Activated T-helper 1 cell treated with anti-CD3 and anti-CD28 coated beads, Interleukin-2, amount 50 U/mL, for 16 hours (primary cell): ENCODE measurements at places on chromosomes 7 and 10.

- DNase-seq = no peak
Observed at GRCh38 chr10:133489816-133490588, 36.3 kb downstream of the SCART1 start.

GRCh38 chr7:27516421-27516820 lies 146.3 kb downstream of the HIBADH start:
- no peak for DNase-seq

DNA sequence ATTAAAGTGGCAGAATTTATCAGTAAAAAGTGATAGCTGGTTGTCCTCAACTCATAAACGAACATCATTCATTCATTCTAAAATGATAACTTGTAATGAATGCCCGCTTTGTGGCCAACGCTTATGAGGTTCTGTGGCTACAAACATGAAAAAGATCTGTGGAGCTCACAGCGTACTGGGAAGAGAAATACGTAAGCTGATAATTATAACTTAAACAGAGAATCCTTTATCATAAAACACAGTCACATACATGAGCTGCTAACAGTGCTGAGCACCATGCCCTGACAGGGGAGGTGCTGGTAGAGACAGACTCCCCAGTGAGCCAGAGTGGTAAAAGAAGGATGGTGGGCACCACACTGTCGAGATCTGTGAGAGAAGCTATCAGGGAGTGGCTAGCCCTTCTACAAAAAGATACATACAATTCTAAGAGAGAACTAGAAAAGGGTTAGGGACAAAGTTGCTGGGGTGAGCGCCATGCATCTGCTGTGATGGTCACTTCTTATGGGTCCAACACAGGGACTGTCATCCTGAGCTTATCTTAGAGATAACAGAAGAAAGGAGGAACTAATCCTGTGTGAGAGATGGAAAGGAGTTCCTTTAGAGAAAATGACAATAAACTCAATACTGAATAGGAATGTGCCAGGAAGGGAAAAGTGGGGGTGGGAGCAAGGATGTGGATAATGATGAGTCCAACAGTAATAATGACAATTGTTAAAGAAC lies 106.7 kb downstream of the USP6NL start:
- no peak for DNase-seq

DNA sequence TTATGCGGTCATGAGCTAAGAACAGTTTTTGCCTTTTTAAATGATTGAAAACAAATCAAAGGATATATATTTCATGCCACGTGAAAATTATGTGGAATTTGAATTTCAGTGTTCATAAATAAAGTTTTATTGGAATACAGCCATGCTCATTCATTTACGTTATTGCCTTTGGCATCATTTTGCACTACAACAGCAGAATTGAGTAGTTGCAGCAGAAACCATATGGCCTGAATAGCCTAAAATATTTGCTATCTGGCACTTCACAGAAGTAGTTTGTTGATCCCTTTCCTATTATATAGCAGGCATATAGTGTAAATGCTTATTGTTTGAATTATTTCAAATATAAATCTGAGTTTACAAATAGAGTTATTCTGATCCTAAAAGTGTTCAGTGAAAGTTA lies 59.7 kb downstream of the AUTS2 start:
- no peak for DNase-seq

- no peak for DNase-seq
Observed at GRCh38 chr10:54148508-54148907, 652.5 kb downstream of the PCDH15 start.

- DNase-seq = no peak
Observed at GRCh38 chr7:65812281-65812680, 60.6 kb upstream of the VKORC1L1 start.

GRCh38 chr10:4947039-4947634 lies 16.1 kb upstream of the AKR1C1 start:
- DNase-seq = no peak

GRCh38 chr10:14724931-14725330 lies 49.8 kb downstream of the FAM107B start:
- no peak for DNase-seq

DNA sequence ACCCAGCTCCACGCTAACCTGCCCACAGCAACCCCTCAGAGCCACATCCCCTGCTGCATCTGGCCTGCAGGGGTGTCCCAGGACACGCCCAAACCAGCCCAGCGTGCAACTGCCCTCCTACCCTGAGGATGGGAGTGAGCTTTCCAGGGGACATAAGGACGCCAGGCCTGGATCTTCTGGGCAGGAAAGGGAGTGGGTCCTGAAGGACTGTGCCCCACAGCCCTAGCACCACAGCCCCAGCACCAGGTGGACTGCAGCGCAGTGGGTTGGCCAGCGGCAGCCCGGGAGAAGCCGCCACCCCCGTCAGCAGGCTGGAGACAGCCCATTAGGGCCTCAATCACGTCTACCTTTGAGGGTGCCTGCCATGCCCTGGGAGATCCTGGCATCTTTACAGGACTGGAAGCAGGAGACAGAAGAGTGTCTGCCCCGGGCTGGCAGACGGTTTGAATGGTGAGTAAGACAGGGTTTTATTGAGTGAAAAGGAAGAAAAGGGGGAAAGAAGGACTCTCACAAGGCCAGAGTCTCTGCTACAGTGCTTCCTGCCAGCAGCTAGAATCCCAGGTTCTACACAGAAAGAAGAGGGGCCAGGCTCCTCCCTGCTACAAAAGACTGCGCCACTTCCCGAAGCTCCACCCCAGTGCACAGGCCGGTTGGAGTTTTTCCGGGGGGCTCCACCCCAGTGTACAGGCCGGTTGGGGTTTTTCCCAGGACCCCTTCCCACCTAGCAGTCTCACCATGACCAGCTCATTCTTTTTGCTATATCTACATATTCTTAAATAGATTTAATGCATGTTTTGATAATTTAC lies 69.8 kb upstream of the KCTD7 start:
- no peak for DNase-seq

GRCh38 chr10:813286-813685 lies 118.2 kb downstream of the LARP4B start:
- no peak for DNase-seq

GRCh38 chr7:44172352-44172751 lies 16.9 kb downstream of the GCK start:
- no peak for DNase-seq

DNA sequence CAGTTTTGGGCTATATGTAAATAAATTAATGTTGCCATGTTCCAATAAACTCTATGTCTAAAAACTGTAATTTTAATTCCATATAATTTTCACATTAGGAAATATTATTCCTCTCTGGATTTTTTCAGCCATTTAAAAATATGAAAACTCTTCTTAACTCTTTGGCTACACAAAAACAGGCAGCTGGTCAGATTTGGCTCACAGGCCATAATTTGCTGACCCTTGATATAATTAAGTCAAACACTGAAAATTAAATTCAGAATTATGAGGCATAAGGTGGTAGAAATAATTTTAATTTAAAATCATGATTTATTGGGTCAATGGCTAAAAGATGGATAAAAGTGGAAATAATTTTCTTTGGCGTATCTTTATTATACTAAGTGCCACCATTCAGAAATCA lies 167.0 kb upstream of the ETV1 start:
- no peak for DNase-seq

GRCh38 chr10:91700273-91700672 lies 67.4 kb upstream of the PPP1R3C start:
- no peak for DNase-seq
